ENCODE measurements at places on chromosomes 4 and X.

DNA sequence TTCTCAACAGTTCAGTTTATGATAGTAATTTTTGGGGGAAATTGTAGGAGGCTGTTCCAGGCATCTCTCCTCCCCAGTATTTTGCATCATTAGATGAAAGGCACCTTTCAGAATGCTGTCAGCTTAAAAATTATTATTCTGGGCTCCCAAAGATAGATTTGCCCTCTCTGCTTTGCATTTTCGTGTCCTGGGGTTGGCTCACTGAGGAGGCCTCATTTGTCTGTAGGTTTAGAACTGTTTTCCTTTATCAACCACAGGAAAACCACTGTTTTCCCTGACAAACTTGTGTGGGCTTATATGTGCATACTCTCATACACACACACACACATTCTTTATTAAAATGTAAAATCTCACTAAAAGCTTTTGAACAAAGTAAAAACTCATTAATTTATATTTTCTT lies 197.2 kb upstream of the VCX3A start:
- no peak for DNase-seq

GRCh38 chrX:105636667-105637066 lies 185.7 kb upstream of the NRK start:
- DNase-seq = no peak

DNA sequence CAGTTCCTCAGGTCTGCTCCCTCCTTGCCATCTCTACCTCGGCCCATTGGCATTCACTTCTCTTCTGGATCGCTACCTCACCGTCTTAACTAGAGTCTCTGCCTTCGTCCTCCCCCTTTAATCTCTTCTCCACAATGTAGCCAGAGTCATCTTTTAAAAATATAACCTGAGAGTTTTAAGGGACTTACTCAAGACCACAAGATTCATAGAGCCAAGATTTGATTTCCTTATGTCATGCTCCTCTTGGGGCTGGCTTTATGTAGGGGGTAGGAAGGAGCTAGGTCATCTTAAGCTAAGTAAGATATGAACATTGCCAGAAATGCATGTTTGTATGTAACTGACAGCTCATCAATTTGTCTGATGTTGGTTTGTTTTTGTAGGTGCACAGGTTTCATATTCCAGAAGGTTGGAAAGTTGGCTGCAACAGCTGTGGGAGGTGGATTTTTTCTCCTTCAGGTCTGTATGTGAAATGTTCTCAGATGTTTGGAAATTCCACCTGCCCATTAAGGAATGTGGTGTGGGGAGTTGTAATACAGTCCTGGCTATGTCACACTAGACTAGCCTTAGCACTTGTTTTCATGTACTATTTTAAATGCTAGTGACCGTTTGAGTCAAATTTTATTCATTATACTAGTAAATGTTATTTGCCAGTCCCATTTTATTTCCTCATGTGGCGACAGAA lies 19.6 kb downstream of the FUNDC2 start:
- no peak for DNase-seq

GRCh38 chr4:76216524-76216923 lies 2.9 kb upstream of the SCARB2 start:
- DNase-seq = no peak

GRCh38 chrX:1851527-1851926 lies 236.7 kb downstream of the ASMT start:
- DNase-seq = no peak

DNA sequence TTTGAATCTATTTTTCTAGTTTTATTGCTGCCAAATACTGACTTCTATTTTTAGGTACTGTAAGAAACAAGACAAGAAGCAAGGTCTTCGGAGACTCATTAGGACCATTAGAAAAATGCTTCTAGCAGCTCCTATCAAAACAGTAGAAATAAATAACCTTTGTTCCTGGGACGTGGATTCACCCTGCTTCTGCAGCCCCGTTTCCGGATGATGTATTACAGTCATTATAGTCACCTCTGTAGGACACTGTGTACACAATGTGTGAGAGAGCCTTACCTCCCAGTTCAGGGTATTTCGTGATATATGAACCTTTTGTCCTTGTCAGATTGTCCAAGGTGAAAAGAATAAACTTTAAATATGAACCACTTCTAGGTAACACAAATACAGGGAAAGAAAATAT lies 484.0 kb upstream of the TECRL start:
- DNase-seq = no peak

DNA sequence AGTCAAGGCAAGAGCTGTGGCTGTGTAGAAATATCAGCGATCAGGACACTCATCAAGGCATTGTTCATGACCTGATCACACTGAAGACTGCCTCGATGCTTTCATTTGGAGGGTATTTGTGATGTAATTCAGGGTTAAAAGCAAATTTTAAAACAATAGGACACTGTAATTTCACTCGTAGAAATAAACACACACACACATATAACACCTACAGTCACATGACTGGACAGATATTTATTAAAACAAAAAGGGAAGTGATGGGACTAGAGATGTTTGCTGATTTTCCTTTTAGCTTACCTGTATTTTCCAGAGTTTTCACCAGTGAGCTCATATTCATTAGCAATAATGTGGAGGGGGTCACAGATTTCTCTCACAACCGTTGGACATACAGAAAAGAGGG lies 51.1 kb upstream of the KDR start:
- no peak for DNase-seq

- no peak for DNase-seq
These were observed 13.0 kb upstream of the SOWAHD start for GRCh38 chrX:119745283-119745848.

- DNase-seq = no peak
These were observed 121.6 kb upstream of the STK26 start for GRCh38 chrX:131901546-131901945.

GRCh38 chr4:53974561-53974960 lies 89.8 kb downstream of the CHIC2 start:
- DNase-seq = peak; percentile 63

GRCh38 chrX:104108955-104109354 lies 3.4 kb upstream of the ZCCHC18 start:
- DNase-seq = no peak

GRCh38 chr4:6887591-6888371 lies 21.8 kb upstream of the TBC1D14 start:
- peak; percentile 7 for DNase-seq

- no peak for DNase-seq
These were observed 366.5 kb upstream of the LCORL start for GRCh38 chr4:18388039-18388438.

DNA sequence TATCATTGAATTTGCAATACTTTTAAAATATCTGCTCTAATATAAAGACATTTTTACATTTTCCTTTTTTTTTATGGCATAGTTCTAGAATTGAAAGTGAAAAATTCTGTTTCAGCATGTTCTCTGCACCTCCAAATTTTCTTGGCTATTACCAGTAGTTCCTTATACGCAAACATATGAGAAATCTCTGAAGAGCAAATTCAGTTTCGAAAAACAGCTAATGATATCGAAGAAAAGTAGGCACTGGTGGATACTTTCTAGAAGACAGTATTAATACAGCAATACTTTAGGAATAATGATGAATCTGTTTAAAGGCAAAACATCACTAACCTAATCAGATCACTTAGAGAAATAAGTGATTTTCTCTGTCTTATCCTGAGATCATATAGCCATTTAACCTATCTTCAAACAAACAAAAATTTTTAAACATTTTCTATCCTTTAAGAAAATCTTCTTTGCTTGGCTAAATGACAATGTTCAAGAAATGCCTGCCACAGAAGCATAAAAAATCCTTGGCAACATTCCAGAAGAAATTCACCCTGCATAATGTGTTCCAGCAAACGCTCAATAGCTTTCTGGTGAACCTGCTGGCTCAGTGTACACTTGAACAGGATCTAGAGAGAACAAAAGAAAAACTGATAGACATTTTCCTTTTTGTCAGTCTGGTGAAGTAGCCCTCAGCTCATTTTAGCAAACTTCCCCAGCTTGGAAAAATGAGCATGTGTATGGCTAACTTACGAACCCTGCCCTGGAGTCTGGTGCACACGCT lies 51.2 kb upstream of the KLF3 start:
- peak; percentile 6 for DNase-seq

DNA sequence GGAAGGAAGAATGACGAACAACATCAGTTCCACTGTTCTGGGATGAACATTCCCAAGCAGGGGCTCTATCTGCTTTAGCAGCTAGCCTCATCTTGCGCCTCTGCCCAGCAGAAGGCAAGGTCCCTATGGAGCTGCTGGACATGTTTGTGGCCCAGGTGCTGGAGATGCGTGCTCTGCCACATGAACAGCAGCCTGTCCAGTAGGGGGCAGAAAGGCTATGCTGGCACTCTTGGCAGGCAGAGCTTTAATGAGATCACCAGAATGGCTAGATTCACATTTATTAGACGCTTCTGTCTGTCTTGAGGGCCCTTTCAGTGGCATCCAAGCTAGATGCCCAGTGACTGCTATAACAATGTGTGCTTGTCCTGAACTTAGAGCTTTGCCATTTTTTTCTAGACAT lies 1826.0 kb downstream of the STIM2 start:
- peak; percentile 8 for DNase-seq

GRCh38 chrX:12771445-12772069 lies 19.7 kb upstream of the PRPS2 start:
- peak; percentile 40 for DNase-seq

- DNase-seq = no peak
These were observed 13.4 kb downstream of the PRPS2 start for GRCh38 chrX:12804655-12805054.

GRCh38 chr4:128861856-128862518 lies 52.5 kb downstream of the JADE1 start:
- DNase-seq = no peak

- DNase-seq = peak; percentile 53
These were observed 262.8 kb downstream of the DKK2 start for GRCh38 chr4:106773076-106773905.

GRCh38 chrX:29295987-29296680 lies 708.9 kb downstream of the IL1RAPL1 start:
- peak; percentile 32 for DNase-seq

DNA sequence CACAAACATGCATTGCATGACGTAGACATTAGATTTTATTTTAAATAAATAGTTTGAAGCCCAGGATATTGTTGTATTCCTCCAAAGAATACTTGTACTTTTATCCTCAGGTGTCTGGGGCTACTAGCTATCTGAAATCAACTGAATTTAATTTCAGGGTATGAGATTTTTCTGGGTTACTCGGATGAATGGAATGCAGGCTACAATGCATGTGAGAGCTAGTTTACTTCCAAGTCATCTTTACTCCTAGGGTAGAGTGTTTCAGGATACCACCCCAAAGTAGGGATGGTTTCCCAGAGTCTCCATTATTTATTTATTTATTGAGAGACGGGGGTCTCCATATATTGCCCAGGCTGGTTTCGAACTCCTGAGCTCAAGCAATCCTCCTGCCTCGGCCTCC lies 66.4 kb downstream of the HPRT1 start:
- peak; percentile 51 for DNase-seq

GRCh38 chr4:181982437-181982836 lies 260.8 kb upstream of the TENM3 start:
- DNase-seq = no peak

DNA sequence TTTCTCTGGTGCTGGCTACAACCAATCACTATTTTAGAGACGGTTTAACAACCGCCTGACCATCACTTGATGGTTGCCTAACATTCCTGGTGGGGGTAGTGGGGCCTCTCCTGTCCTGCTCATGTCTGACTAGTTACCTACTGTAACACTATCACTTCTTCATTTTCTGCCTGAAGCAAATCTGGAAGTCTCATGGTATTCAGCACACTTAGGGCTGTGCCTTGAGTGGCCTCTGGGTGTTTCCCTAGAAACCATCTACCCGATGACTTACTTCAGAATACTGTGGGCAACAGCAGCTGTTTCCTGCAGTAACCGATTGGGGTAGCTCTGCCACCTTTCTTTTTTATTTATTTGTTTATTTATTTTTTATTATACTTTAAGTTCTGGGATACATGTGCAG lies 880.1 kb upstream of the INTU start:
- DNase-seq = no peak

DNA sequence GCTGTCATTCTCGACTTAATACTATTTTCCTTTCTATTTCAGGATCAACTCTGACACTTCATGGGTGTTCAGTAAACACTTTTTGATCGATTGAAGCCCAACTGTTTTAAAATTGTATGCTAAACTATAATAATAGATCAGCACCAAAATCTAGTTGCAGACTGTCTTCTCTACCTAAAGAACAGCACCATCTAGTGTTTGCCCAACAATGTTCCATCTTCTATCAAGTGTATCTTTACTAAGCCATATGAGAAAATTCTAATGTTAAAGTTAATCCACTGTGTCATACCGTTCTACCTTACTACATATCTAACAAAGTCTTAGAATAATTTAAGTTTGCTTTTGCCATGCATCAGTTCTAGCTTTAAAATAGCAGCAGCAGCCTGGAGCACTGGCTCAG lies 113.0 kb upstream of the PRDX4 start:
- peak; percentile 10 for DNase-seq

GRCh38 chr4:68724426-68724825 lies 54.0 kb upstream of the UGT2B15 start:
- no peak for DNase-seq

DNA sequence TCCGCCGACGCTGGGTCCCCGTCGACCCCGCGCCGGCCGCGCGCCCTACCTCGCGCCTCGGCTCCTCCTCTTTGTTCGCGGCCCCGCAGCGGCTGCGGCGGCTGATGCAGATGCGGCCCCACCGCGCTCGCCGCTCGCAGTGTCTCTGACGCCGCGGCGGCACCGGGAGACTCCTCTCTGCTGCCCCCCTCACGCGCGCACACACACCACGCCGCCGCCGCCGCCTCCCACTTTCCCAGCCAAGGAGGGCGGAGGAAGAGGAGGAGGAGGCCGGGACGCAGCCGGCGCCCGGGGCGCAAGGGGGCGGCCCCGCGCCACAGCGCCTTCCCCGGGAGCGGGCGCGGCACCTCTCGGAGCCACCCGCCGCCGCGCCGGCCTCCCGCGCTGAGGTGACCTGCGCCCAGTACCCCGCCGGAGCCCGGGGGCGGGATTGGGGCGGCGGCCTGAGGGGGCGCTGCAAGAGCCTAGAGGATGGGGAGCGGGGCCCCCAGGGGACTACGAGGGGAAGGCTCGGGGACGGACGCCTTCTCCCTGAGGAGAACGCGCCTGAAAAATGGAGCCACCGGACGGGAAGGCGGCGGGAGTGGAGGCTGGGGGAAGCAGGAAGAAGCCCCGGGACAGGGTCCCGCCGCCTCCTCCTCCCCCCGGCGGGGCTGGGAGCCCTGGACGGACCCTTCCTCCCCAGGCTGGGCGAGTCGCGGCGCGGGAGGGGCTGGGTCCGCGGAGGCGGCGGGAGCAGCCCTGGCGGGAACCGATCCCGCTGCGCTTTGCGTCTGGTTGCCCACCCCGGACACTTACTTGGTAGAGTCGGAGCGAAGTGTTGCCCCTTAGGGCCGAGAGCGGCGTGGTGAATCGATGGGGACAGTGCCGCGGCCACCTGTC lies at the start of gene SH3RF1:
TSS of gene SH3RF1 (minus strand) at position 147 of the 882 bp plus-strand sequence. CDS start 1,744 bp downstream, outside the sequence.
- DNase-seq = peak; percentile 93

- peak; percentile 68 for DNase-seq
These were observed 3.5 kb downstream of the BCOR start for GRCh38 chrX:40094041-40094899.

GRCh38 chrX:132807411-132808030 lies 150.9 kb downstream of the HS6ST2 start:
- DNase-seq = no peak

DNA sequence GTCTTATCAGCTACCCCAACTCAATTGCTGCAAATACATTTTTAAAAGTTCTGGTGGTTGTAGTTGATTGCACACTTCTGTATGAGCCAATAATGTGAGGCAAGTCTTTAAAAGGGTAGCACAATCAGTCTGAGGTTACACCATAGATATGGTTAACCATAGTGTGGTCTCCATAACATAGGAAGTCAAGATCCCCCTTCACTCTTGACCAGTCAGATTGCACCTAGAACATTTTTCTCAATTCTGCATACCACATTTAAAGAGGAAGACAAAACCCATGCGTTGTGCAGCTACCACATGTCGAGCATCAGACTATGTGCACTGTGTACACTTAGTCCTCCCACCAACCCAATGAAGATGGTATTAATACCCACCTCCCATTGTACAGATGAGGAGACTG lies 26.5 kb upstream of the CYBB start:
- no peak for DNase-seq
